Kidney glomerular epithelial cell (primary cell): ENCODE measurements at places on chromosomes 11 and 22.

DNA sequence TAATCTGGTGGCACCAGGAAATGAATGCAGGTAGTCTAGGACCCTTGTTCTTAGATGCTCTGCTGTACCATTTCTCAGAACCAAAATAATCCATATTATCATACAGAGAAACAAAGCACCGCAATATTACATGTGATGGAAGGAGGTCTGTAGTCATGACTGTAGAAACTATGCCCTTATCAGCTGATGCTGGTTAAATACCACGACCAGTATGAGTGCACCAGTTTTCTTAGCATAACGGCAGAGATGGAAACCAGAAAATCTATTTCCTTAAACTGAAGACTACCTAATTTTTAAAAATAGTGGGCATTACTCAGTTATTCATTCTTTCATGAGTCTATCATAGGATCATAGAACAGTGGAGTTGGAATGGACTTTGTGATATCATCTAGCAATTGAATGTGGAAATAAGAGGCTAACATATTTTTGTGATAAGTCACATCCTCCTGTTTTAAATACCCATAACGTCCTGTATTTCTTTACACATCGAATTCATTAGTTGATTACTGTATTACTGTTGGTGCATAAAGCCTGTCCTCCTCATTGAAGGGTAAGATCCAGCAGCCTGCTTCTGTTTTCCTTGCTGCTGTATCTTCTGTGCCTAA lies 15.1 kb downstream of the JHY start:
- DNase-seq = no peak

GRCh38 chr11:102577182-102577581 lies 46.6 kb upstream of the MMP7 start:
- DNase-seq = no peak

- no peak for DNase-seq
Measured at GRCh38 chr11:68855205-68855981, 13.7 kb upstream of the CPT1A start.

DNA sequence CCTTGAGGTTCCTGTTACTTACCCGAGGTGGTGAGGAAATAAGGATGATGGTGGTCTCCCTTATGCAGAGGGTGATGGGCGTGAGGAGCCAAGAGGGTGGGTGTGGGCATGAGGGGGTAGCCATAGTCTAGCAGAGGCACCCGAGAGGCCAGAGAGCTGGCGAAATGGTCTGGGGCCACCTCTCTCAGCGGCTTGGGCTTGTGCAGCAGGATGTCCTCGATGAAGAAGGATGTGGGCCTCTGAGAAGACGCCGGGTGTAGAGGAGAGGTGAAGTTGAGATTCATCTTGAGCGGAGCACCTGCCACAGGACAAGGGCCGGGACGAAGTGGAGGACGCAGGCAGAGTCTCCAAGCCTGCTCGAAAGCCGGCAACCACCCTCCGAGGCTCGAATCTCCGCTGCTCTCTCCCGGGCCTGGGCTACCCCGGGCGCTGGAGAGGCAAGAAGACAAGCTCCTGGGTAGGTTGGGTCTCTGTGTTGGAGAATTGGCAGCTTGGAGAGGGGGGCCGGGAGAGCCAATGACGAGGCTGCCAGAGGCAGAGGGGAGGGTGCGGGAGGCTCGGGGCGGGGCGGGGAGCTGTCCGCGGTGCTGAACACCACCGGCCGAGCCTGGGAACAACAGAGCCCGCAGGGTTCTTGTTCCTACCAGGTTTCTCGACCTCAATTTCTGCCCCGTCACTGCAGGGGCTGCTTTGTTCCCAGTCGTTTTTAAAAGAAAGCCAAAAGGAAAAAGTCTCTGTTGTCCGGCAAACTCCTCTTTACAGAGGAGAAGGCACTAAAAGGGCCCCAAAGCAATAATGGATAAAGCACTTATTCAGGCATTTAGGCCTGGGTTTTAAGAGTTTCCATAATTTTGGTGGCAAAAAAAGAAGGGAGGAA lies at the start of gene BSX:
Gene BSX (minus strand): TSS at position 447 of the 877 bp plus-strand sequence. CDS start 163 bp downstream, at position 284.
- peak; percentile 15 for DNase-seq

GRCh38 chr11:117180020-117180419 lies 1.5 kb downstream of the SIDT2 start:
- no peak for DNase-seq

GRCh38 chr11:19281041-19281440 lies 40.3 kb upstream of the E2F8 start:
- no peak for DNase-seq

DNA sequence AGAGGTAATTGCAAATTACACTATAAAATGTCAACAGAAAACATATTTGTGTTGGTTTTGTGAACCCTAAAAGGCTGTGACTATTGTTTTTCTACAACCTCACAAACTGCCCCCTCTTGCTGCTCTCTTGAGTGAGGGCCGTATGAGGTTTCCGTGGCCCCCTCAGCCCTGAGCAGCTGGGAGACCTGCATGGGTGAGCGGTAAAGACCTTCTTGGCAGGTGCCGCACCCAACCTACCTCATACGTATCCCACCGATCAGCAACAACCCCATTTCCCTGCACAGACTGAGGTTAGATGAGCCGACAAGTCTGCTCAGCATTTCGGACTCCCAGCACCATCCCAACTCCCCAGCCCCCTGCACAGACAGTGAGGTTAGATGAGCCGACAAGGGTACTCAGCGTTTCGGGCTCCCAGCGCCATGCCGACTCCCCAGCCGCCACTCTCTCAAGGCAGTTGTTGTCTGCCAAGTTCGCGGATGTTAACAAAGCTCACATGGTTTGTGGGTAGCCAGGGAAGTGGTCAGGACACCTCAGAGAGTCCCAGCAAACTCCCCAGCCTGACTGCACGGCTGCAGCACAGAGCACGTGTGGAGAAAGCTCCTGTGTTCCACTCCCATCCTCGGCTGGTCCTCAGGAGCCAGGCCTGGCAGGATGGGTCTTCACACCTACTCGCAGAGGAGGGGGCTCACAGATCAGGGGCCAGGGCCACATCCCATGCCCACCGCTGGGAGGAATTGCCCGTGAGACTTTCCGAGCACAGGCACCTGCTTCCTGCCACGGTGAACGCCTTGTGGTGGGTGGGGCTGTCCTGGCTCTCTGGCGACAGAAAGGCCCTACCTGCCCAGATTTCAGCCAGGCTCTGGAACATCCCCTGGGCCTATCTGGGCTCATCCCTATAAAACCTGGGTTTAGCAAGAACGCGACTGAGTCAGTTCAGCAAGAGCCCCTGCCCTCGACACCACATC lies 502.9 kb downstream of the BRD1 start:
- DNase-seq = no peak

DNA sequence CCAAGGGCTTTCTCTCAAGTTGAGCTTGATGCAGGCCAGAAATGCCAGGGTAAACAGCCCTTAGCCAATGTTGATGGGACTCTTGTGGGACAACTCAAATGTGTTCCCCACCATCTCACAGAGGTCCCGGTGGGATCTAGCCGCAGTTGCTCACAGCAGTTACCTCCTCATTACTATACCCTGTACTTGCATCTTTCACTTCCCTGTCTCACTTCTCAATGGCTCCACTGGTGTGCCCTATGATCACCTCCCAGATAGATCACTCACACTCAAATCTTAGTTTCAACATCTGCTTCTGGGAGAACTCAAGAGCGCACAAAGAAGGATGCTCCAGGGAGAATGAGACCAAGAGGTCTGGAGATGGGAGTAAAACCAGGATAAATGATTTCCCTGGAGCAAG lies 47.0 kb downstream of the RCN1 start:
- DNase-seq = no peak

GRCh38 chr11:60087239-60087638 lies 1.2 kb upstream of the MS4A2 start:
- DNase-seq = no peak

DNA sequence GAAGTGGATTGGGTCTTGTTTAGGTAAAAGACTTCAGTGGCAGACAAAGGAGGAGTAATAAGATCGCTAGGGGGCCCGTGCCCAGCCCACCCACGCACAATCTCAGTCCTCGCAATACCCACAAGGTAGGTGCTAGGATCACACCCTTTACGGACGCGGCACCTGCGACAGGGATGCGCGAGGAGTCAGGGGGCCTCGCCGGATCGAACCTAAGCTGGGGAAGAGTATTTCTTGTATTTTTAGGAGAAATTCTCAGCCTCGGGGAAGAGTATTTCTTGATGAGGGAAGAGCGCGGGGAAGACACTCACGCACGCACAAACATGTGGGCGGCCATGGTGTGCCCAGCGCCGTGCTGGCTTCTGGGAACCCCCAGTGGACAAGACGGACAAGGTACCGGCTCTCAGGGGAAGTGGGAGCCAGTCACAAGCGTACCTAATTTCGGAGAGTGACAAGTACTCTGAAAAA lies 745 bp upstream of the FAM118A start:
- DNase-seq = no peak

- DNase-seq = no peak
Measured at GRCh38 chr22:38872831-38873248, 824 bp upstream of the CBX6 start.

DNA sequence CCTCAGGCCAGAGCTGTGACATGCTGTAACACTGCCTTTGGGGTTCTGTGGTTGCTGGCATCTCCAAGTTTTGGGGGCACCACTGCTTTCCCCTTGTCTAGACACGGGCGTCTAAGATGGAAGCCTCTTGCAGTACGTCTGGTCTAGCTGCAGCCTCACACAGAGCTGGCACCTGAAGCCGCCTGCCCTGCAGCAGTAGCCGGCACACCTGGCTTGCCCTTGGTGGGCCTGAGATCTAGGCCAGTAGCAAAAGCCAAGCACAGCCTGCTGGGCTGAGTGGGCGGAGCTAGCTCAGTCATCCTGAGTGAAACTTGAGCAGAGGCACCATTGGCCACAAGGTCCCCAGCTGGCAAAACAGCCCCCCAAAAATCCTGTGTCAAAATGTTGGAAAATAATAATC lies 154.2 kb downstream of the DLG2 start:
- no peak for DNase-seq

- DNase-seq = no peak
Measured at GRCh38 chr11:10651656-10652361, 41.7 kb downstream of the IRAG1 start.

DNA sequence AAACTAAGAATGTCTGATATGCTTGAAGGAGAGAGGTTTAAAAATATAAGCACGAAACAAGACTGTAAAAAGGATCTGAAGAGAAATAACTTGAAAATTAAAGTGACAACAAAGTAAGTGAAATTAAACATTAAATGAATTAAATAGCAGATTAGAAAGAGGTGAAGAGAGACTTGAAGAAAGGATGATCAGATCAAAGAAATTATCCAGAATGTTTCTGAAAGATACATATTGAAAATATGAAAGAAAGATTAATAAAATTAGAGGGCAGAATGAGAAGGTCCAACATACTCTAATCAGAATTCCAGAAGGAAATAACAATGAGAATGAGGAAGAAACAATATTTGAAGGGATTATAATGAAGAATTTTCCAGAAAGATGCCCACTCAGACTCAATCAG lies 151.1 kb downstream of the FAM76B start:
- no peak for DNase-seq

- peak; percentile 12 for DNase-seq
Measured at GRCh38 chr11:94417386-94417987, 16.3 kb upstream of the GPR83 start.

DNA sequence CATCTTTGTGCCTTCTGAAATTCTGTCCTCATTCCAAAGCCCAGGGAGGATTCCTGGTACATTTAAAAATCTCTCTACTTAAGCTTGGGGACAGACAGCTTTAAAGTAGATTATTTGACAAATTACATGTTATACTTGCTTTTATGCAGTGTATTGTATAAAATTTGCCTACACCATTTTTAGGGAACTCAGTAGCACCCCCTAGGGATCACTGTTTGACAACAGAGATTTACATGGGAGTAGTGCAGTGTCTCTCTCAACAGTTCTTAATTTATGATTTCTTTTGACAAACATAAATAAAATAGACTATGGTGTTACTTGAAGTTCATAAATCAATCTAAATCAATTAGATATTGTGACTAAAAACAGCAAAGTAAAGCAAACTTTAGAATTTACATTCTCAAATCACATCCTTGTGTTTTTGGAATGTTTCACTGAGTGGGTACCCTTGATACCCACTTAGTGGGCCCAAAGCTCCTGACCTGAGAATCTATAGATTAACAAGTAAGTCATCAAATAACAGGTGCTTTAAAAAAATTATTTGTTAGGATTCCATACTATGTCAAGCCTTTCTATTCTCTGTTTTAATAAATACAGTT lies 428.8 kb downstream of the DYNC2H1 start:
- no peak for DNase-seq

- DNase-seq = no peak
Measured at GRCh38 chr11:59660621-59661020, 8.2 kb downstream of the PATL1 start.

DNA sequence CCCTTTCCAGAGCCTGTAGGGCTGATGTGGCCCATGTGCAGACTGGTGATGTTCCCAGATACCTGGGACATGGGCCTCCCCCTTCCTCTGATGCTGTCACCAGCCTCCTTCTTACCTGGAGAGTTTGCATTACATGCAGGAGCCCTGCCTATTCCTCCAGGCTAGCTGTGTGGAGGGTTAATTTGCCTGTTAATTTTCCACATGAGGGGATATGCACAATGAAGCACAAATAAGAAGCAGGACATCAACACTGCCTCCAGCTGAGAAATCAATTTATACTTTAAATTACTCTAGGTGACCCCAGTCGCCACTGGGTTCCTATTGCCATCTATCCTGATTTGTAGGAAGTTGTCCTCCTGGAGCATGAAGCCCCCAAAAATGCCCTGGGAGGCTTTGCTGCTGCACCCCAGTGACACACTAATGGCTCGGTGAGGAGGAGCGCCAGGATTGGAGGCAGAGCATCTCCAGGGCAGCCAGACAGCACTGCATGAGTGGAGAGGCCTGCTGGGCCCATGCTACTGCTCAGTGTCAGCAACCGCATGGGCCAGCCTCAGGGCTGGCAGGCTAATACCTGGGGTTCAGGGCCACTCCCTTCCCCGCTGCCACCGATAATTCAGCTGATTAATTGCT lies 101.6 kb upstream of the USP47 start:
- no peak for DNase-seq

DNA sequence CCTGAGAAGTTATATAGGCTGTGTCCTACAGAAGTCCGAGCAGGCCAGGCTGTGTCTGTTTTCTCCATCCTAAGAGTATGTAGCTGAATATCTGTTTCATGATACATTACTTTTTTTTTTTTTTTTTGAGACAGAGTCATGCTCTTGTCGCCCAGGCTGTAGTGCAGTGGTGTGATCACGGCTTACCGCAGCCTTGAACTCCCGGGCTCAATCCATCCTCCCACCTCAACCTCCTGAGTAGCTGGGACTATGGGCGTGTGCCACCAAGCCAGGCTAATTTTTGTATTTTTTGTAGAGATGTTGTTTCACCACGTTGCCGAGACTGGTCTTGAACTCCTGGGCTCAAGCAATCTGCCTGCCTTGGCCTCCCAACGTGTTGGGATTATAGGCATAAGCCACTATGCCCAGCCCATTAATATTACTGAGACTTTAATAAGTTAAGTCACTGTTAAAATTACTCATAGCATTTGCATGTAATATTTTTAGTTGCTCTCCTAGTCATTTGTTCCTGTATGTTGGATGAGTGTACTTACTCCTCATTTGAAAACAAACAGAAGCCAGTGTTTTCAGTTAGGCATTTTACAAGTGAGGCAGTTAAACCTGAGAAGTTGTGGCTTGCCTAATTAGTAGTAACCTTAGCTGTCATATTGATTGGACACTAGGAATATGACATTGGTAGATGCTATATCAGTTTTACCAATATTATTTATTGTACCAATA lies 26.1 kb downstream of the DRG1 start:
- DNase-seq = no peak

GRCh38 chr11:126627421-126627820 lies 271.9 kb downstream of the ST3GAL4 start:
- no peak for DNase-seq

- no peak for DNase-seq
Measured at GRCh38 chr11:88489030-88489429, 151.5 kb upstream of the CTSC start.
